ENCODE measurements at places on chromosomes 16 and 17.

DNA sequence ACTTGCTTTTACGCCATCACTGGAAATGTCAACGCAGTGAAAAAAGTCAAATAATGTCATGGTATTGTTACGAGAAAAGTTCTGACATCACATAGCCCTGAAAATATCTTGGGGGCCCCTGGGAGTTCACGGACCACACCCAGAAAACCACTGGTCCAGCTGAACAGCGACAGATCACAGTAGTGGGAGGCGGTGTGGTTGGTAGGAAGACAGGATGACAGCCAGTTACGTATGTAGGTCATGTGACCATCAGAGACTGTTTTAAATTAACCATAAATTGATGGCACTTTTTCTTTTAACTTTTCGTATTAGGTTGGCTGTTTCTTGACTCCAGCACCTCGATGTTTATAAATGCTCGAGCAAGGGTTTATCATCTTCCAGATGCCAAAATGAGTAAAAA lies 11.9 kb downstream of the ERCC4 start:
- no peak for DNase-seq

DNA sequence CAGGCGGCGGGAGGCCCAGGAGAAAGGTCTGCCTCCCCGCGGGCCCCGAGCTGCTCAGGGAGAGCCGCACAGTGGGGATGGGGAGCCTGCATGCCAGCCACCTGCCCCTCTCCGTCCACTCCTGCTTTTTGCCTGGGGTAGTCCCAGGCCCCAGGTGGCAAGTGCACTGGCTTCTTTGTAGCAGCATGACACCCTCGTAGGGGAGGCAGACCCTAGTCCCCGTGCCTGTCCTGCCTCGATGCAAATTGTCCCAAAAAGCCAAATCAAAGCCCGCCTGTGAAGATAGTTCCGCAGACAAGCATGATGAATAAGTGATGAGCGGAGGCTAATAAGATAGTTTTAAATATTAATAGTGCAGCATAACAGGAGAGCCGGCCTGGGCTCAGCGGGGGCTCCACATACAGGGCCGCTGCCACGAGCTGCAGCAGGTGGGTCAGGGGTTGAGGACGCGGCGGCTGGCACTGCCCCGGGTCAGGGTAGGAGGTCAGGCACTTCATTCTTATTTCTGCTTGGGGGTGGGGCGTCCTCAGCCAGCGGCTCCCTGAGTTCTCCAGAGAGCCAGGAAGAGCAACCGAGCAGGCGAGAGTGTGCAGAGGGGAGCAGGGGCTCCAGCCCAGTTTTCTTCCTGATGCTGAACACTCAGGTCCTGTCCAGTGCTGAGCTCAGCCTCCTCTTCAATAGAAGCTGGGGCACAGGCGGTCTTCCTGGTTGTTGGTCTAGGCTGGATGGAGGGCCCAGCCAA lies 26.8 kb downstream of the GINS2 start:
- no peak for DNase-seq

- no peak for DNase-seq
Observed at GRCh38 chr17:51430591-51430990, 170.2 kb downstream of the UTP18 start.

DNA sequence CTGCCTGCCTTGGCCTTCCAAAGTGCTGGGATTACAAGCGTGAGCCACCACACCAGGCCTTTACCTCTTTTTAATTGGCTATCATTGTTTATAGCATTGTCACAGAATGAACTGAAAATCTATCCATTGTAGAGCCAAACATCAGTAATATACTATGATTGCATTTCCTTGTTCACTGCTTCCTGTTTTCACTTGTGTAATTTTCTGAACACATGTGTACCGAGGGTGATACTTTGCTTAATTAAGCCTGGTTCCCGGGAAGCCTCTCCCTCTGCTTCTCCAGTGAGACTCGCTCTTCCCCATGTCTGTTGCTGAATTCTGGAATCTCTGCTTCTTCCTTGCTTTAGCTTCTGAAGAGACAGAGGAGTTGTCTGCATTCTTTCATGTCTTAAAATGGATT lies 33.1 kb downstream of the POLR3E start:
- no peak for DNase-seq

DNA sequence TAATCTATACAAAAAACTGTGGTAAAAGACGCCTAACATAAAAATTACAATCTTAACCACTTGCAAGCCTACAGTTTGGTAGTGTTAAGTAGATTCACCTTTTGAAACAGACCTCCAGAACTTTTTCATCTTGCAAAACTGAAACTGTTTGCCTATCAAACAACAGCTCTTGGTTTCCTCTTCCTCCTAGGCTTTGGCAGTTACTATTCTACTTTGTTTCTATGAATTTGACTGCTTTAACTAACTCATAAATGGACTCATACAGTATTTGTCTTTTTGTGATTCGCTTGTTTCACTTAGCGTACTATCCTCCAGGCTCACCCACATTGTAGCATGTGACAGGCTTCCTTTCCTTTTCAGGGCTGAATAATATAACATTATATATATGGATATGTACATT lies 97.0 kb downstream of the PRKCA start:
- DNase-seq, result no peak

DNA sequence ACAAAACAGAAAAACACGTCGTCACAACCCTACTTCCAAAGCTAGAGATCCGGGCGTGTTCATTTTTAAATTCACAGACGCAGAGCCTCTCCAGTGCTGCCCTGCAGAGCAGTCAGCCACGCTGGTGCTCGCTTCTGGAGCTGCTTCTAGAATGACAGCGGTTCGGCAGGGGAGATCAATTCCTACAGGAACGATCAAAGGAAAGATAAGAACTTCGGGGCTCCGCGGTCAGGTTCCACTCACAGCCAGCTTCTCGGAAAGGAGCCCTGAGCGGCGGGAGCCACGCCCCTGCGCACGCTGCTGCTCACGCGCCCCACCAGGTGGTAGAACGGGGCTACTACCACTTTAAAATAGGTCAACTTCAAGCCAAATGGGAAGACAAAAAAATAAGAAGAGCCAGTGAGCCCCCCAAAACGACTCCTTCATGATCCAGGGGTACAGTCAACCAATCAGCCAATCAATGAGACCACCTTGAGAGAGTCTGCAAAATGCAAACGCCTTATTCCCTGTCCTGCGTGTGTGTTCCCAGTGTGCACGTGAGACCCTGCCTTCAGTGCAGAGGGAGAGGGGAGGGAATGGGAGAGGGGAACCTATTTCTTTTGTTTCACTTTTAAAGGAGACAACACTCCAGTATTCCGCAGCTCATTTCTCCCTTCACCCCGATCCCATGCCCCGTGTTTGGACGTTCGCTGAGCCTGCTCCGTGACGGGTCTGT lies 209.7 kb downstream of the RBFOX3 start:
- DNase-seq, result peak; percentile 65

DNA sequence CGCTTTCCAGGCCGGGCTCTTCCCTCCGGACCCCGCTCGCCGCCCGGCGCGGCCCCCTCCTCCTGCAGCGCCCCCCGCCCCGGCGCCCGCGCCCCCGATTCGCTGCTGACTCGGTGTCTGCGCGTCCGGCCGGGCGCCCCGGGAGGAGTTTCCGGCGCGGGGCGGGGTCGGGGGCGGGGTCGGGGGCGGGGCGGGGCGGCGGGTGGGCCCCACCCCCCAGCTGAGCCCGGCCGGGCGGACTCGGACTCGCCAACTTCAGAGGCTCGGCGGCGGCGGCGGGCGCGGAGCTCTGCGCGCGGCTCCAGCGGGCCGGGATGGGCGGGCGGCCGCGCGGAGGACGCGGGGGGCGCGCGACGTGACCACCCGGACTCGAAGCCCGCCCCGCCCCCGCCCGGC lies at the start of gene METRNL:
Gene METRNL, plus strand, starts transcription at position 258 of the 396 bp plus-strand sequence. CDS start 207 bp downstream, outside the sequence.
- DNase-seq, result no peak

DNA sequence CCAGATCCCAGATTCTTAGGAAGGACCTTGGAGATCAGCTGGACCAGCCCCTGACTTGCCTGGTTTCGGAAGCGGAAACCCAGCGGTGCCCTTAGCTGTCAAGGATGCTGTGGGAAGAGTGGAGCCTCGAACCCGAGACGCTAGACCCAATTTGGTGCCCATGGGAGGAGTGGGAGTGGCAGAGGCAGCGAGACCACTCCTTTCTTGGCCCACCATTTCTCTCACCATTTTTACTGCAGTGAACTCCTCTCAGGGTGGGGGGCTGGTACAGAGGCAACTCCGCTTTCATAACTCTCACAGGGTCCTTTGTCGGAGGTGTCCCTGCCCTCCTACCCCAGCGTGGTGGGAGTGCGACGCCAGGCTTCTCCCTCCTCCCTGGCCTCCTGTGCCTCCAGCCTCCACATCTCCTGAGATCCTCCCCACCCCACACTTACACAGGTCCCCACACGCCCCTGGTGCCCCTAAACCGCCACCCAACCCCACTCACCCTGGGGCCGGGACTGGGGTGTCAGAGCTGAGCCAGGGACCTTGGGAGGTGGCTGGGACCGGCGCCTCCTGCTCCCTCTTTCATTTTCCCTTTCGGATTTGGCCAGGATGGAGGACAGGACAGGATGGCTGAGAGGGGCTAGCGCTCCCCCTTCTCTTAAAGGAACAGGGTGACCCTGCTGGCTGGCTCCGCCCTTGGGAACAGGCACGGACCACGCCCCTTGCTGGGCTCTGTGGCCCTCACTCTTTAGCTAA lies at the start of gene GJD3:
Gene GJD3, minus strand, starts transcription at position 617 of the 741 bp plus-strand sequence. CDS start 922 bp downstream, outside the sequence.
- no peak for DNase-seq

DNA sequence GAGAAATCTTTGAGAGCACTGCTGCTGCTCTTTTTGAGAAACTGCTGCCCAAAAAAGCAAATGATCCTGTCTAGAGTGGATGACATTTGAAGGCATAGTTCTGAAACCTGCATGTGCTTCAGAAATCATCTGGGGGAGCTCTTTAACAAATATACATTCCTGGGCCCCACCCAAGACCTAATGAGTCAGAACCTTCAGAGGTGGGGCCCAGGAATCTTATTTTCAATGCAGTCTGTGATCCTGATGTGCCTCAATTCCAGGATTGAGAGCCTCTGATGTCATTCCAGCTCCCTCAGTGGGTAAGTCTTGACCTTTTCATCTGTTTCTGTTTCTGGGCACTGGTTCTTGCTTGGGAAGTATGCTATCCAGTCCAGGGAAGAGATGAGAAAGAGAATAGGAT lies 42.3 kb downstream of the HNF1B start:
- no peak for DNase-seq

DNA sequence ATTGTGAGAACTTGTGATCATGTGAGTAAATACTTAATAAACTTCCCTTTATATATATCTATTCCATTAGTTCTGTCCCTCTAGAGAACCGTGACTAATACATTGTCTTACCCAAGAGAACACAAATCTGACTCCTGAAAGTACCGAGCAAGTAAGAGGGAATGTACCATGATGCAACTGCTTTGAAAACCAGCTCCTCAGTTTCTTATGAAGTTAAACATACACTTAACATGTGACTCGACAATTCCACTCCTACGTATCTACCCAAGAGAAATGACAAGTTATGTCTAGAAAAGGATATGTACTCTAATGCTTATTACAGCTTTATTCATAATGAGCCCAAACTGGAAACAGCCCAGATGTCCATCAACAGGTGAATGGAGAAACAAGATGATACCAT lies 8.8 kb upstream of the GJD3 start:
- no peak for DNase-seq

DNA sequence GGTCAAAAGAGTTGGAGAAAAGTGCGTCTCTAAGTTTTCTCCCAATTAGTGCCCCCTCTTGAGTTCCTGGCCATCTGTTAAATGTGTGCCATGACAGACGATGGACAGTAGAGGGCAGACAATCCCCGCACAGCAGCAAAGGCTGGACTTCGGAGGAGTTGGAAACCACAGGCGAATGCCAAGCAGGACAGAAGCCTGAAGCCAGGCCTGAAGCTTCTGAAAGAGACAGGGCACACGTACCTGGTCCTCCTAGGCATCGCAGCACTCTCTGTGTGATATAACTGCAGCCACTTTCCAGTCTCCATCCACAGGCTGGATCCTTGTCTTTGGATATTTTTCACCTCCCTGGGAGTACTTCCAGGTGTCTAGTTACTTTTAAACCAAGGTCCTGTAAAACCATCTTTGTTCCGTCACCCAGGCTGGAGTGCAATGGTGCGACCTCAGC lies 14.5 kb downstream of the C17orf100 start:
- no peak for DNase-seq

- no peak for DNase-seq
Observed at GRCh38 chr17:2023692-2024571, 1.2 kb downstream of the RTN4RL1 start.

GRCh38 chr17:34613064-34614019 lies 34.0 kb downstream of the TMEM132E start:
- no peak for DNase-seq

- peak; percentile 41 for DNase-seq
Observed at GRCh38 chr17:79997011-79997660, 38.5 kb downstream of the TBC1D16 start.

- no peak for DNase-seq
Observed at GRCh38 chr17:79168486-79169055, 93.9 kb downstream of the ENGASE start.

GRCh38 chr17:82887255-82888164 lies 47.7 kb upstream of the ZNF750 start:
- DNase-seq, result no peak

- DNase-seq, result no peak
Observed at GRCh38 chr17:8844229-8845218, 22.9 kb downstream of the PIK3R6 start.

DNA sequence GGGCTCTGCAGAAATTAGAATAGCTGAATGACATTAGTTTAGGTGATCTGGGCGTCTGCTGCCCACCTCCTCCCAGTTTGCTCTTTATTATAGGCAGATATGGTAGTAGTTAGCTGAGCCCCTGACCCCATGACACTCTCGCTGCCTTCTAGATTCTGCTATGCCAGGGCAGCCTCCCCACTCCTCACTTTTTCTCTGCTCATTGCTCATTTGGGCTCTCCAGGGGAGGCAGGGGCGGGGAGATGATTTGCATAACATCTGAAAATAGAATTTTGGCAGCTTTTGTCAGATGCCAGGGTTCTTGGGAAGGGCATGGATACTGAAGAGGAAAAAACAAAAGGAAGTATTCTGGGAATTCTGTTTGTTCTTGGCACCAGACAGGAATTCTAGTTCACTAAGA lies 78.0 kb upstream of the GAS7 start:
- DNase-seq, result no peak

DNA sequence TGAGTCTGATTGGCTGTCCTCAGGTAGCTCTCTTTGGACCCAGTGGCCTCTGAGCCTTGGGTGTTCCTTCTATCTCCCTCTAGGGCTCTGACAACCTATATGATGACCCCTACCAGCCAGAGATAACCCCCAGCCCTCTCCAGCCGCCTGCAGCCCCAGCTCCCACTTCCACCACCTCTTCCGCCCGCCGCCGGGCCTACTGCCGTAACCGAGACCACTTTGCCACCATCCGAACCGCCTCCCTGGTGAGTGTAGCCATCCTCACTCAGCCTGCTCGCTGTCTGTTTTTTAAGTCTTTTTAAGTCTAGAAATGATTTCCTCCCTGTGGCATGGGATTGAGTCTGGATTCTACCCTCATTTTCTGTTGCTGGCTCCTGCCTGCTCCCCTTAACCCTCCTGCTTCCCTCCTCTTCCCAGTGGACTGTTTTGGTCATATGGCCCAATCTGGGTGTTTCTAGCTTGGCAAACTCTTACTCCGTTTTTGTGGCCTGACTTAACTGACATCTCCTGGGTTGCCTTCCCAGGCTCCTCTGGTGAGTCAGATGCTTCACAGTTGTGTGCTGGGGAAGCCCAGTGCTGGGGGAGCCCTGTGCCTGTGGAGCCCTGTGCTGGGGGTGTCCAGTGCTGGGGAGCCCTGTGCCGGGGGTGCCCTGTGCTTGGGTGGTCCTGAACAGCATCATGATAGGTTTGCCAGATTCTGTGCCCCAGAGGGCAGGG lies 9.9 kb downstream of the TAOK2 start:
- DNase-seq, result no peak

Measured in activated T-helper 1 cell treated with anti-CD3 and anti-CD28 coated beads, Interleukin-2, amount 50 U/mL, for 16 hours (primary cell).